Effector CD8-positive, alpha-beta T cell (primary cell): ENCODE measurements at places on chromosomes 6 and 20.

DNA sequence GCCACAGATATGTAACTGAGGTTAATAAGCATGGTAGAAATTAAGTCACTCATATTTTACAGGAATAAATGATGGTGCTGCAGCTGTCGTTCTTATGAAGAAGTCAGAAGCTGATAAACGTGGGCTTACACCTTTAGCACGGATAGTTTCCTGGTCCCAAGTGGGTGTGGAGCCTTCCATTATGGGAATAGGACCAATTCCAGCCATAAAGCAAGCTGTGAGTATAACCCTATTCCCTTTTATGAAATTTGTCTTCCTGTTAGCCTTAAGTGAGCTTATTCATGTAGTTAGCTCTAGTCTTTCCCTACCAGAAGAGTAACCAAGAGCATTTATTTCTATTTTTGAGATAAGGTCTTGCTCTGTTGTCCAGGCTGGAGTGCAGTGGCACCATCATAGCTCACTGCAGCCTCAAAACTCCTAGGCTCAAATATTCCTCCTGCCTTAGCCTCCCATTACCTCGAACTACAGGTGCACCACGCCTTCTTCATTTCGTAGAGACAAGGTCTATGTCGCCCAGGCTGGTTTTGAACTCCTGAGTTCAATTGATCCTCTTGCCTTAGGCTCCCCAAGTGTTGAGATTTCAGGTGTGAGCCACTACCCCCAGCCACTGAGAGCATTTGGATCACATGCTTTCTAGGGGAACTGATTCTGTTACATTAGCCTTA is 12.0 kb downstream of the TCP1 start:
- DNase-seq: no peak

- no peak for DNase-seq
These were observed 294.7 kb downstream of the KHDC1L start for GRCh38 chr6:72930556-72931132.

GRCh38 chr6:69985180-69985579 is 118.8 kb downstream of the COL19A1 start:
- no peak for DNase-seq

GRCh38 chr20:51156041-51156982 is 133.4 kb upstream of the KCNG1 start:
- DNase-seq: no peak

DNA sequence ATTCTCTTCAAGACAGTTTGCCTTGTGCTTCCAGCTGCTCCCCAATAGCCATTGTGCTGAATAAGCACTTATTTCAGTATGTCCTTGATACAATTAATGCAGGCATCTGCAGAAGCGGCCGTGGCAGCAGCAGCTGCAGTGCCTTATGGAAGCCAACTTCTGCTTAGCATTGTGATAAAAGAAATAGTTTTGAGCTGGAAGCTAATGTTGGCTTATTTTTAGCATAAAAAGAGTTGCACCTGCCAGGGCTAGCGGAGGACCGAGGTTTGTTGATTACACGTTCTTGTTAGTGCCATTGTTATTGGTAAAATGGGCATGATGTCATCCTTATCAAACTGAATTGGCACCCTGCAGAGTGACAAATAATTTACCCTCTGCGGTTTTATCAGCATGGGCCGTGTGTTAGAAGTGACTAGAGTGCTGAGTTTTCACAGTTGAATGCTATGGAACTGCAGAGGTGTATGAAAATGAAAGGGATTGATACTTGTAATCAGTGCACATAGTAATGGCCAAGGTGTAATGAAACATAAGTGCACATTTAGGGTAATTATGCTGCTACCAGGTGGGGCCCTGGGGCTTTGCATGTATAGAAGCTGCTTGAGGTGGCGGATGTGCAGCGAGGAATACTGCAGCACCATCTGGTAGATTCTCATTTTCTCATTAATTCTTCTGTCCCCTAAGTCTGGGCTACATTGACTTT is 334.3 kb downstream of the CDKAL1 start:
- DNase-seq: no peak

DNA sequence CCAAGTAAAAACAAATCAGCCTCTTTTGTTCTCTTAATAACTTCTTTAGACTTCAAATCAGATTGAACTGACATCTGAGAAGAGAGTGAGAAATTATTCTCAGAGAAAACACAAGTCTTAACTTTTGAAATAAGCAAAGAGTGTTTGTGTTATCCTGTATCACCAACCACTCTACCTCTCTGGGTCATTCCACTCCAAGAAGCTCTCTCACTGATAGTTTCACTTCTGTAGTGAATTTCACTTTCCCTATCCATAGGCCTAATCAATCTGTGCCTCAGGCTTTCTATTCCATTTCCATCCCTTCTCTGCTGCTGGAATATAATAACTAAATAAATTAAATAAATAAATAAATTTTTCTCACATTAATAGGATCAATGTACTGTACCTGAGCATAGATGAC is 235.0 kb downstream of the HTR1B start:
- no peak for DNase-seq

- no peak for DNase-seq
These were observed 36.1 kb downstream of the SMPDL3A start for GRCh38 chr6:122825163-122825562.

GRCh38 chr6:24504649-24505586 is 10.1 kb downstream of the ALDH5A1 start:
- no peak for DNase-seq

DNA sequence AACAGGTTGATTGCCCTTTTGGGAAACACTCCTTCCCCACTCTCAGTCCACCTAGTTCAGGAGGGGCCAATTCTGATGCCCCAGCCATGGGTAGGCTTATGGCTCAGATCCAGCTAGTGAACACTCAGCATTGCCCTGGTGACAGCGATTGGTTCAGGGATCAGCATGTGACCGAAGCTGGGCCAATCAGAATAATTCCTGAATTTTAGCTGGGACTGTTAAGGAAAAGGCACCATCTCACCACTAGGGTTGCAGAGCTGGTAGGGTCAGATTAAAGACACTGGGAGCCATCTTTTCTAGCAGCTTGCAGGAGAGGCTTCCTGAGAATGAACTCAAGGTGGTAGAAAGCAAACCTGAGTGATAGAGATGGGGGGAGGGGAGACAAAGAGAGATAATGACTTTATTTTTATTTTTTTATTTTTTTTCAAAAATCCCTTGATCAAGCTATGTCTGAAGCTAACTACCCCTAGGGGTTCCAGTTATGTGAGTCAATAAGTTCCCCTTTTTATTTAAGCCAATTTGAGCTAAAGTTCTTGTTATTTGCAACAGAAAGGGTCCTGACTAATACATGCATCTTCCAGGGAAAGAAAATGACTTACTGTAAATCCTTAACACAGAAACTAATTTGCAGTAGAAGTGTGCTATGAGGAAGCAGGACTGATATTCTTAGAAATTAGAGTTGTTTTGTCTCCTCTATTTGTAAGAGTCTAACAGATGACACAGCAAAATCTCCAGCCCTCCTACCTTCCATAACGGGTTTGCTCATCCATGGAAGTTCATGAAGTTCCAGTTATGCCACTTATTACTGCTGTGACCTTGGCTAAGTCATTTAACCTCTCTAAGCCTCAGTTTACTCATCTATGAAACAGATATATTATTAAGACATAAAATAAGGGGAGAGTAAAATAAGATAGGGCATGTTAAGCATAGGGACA is 44.7 kb downstream of the EYA2 start:
- no peak for DNase-seq

DNA sequence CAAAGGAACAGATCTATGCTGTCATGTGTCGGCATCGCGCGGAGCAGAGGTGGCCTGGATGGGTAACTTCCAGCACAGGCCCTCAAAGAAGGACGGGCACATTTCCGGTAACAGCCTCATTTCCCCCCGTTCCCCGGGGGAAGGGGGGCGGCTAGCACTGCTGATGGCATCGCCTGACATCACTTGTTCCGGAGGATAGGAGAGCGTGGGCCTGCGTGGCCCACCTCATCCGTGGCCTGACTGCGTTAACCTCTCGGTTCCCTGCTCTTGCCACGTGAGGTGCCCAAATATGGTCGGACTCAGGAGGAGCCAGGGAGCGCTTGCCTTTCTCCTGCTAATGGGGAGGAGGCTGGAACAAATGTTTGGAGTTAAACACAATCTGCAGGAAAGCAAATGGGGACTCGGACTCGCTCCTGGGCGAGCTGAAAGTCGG is at the start of gene AKAP12:
TSS of gene AKAP12 (plus strand) at position 365 of the 433 bp plus-strand sequence. CDS start 596 bp downstream, outside the sequence.
- no peak for DNase-seq

DNA sequence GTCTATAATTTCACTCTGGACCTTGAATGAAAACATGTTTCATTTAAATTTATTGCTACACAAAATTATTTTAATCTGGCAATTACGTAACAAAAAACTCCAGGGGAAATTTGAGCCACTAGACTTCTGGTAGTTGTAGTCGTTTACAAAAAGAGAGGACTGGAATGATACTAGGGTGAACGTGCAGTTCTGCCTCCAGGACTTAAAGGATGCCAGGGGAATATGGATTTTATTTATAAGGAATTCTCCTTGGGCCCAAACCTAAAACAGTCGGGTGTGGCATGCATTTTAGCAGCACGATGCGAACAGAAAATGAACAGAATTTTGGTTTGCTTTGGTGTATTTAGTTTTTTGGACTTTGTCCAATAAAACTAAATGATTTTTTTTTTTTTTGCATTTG is 76.9 kb downstream of the PRL start:
- DNase-seq: no peak

GRCh38 chr6:90865513-90865912 is 278.6 kb upstream of the MAP3K7 start:
- no peak for DNase-seq

GRCh38 chr6:15327271-15327670 is 81.4 kb downstream of the JARID2 start:
- no peak for DNase-seq

DNA sequence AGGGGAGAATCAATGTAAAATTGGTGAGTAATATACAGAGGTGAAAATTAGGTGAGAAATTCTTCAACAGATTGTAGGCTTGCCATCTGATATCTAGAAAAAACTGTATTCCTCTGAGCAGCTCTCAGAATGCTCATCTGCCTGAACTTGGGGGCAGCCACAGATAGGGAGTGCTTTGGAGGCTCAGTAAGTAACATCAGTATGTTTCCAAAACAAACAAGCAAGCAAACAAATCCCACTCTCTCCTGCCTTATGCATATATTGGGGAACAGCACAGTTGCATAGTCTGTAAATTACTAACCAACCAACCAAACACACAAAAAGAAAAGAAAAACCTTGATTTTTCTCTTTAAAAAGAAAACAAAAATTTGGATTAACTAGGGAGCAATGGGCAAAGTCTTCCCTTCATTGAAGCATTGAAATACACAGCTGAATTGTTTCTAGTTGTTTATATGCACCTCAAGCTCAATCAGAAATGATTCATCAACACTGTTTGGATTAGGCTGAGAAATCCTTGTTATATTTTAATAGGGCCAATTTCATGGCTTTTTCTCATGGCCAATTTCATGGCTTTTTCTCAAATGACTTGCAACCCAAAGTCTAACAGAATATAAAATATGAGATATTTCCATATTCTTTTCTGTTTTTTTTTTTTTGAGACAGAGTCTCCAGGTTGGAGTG is 50.1 kb upstream of the DEK start:
- DNase-seq: no peak

DNA sequence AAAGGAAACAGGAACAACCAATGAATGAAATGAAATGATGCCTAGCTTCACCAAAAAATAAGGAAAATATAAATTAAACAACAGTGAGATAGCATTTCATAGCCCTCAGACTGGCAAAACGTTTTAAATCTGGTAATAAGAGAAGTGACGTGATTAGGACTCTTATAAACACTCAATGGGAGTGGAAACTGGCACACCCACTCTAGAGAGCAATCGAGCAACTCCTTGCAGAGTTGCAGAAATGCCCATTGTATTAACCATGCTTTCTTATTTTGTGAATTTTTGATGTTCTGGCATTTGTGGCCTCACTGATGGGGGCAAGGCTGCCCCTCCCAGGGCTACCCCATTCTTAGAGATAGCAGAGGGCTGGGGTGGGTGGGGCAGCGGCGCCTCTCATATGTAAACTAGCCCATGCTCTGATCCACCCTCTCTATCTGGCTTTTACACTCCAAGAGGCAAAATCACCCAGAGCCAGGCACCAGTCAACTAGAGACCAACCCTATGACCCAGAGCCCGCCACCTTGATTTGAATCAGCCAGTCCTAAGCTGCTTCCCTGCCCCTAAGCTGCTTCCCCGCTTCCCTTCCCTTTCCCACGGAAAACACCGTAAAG is 6.4 kb upstream of the PNPLA1 start:
- DNase-seq: no peak

DNA sequence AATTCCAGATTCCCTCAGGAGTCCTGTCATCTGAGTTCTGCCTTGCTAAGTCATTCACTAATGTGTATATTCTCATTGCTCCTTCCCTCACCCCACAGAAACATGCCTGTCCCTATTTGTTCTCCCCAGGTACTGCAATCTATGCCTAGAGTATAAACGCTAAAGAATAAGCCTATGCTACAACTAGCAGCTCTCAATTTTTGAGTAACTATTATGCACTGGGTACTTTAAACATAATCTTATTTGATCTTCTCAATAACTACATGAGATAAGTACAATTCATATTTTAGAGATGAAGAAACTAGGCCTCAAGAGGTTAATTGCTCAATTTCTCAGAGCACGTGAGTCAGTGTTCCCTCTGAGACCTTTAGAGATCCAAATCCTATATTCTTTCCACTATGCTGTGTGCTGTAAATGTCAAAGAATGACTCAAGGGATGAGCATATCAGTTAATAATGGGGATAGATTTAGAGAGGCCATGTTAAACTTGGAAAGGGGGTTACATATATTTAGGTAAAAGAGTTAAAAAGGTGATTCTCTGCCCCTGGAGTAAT is 423.8 kb upstream of the ADGRB3 start:
- no peak for DNase-seq
